ENCODE measurements at places on chromosomes 16 and 17.

DNA sequence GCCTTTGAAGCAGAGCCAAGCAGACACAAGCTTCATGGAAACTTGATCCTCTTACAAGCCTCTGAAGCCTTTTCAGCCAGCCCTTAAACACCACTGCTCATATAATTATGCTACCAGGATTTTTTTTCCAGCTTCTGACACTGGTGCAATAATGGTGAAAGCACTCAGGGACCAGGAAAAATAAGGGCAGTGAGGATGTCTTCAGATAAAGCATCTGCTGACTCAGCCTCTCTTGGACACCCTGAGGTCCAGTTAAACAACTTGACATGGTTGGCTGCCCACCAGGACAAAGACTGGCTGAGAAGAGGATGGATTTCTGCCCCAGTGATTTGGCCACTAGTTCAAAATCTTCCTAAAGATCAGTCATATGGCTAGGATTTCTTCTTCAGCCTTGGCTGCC is 124.2 kb upstream of the N4BP1 start:
- DNase-seq = no peak

DNA sequence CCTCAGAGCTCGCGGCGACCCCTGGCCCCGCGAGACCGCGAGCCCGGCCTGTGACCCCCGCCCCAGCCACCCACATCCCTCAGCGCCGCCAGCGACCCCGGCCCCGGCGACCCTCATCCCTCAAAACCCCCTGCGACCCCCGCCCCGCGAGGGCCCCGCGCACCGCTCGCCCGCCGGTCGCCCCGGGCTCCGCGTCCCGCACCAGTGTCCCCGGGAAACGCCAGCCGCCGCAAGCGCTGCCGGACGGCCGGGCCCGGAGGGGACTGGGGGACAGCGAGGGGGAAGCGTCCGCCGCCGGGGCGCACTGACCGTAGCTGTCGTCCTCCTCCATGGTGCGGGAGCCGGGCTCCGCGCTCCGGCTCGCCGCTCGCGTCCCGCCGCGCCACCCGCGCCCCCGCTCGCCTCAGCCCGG is at the start of gene CYTH1:
TSS of gene CYTH1 (minus strand) at position 381 of the 412 bp plus-strand sequence. CDS start at position 331, 50 bp downstream.
- no peak for DNase-seq

DNA sequence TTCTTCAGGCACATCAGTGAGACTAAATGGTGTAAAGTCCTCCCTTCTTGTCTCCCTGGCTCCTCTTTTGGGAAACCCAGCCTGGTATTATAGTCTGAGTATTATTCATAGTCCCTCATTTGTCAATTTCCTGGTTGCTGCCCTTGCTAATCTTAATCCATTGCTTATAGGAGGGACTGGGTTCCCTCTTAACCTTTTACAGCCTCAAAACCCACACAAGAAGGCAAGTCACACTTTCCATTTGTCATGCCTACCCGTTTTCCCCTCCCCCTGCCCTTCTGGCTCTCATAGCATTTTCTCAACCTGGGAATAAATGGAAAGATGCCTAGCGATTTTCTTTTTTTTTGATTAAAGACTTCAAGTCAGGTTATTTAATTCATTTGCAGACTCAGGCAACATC is 124.8 kb downstream of the MAP2K6 start:
- no peak for DNase-seq

GRCh38 chr17:72425133-72425793 is 304.4 kb downstream of the SOX9 start:
- no peak for DNase-seq

Data from stimulated activated CD8-positive, alpha-beta memory T cell treated with anti-CD3 and anti-CD28 coated beads, Interleukin-12 subunit alpha, Interleukin-12 subunit beta, amount 100 ng/mL, for 1 hour (primary cell).